ENCODE measurements at places on chromosomes 12 and 14.

GRCh38 chr14:59847711-59848110 lies 22.9 kb downstream of the RTN1 start:
- no peak for DNase-seq

- no peak for DNase-seq
These were observed 210.6 kb upstream of the DIO3 start for GRCh38 chr14:101350691-101351090.

- no peak for DNase-seq
These were observed 11.4 kb upstream of the CALCOCO1 start for GRCh38 chr12:53738406-53739213.

DNA sequence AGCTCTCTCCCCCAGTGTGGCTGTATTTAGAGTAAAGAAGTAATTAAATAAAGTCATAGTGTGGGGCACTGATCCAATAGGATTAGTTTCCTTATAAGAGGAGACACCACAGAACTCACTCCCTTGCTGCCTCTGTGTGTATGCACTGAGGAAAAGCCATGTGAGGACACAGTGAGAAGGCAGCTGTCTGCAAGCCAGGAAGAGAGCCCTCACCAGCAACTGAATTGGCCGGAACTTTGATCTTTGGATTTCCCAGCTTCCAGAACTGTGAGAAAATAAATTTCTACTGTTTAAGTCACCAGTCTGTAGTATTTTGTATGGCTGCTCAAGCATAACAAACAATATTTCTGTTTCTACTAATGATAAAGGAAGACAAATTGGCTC lies 368.7 kb upstream of the PRICKLE1 start:
- no peak for DNase-seq

- DNase-seq: no peak
These were observed 114.0 kb downstream of the SLC41A2 start for GRCh38 chr12:104844123-104844522.

GRCh38 chr12:42945927-42946326 lies 356.4 kb upstream of the PRICKLE1 start:
- no peak for DNase-seq
